ENCODE measurements at places on chromosomes 3 and 15. TPM values are rescaled to one million over a fixed set of nuclear protein-coding genes. Genes with fewer than 3 reads are reported as not detected.

The FGD5 gene
- not detected for total RNA-seq

The RNU6-1 gene
- total RNA-seq, result not detected

The NCK1 gene
- 26.5 TPM for total RNA-seq

The CKMT1B gene
- total RNA-seq, result 3.4 TPM

The ATP13A5 gene
- not detected for total RNA-seq

The MTHFS gene
- total RNA-seq, result 101 TPM

The CACNA2D2 gene
- 0.58 TPM for total RNA-seq

The PROK2 gene
- not detected for total RNA-seq
